Effector CD8-positive, alpha-beta T cell (primary cell): ENCODE measurements at places on chromosomes 16 and 17.

- no peak for DNase-seq
Observed at GRCh38 chr17:57536289-57536688, 208.8 kb downstream of the CCDC182 start.

DNA sequence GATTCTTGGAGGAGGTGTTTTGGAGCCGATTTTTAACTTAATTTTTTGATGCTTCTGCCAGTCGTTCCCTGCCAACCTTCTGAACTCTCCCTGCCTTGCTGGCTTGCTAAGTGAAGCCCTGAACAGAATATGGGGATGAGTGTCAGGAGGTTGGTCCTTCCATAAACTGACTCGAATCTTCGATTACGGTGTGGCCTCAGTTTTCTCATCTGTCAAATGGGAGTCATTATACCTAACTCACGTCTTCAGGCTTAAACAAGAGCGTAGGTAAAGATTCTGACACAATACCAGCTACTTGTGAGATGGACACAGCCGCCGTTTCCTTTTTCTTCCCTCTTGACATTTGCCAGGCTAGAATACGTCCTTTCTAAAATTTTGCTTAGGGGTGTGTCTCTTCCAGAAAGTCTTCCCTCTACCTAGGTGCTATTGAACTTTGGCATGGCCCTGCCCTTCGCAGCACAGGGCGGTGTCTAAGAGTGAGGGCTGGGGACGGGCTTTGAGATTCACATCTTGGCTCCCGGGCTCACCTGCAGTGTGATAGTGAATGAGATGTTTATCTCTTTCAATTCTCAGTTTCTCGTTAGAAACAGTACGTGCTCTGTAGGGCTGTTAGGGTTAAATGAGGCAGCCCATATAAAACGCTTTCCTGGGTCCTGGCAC, 190.6 kb upstream of the SDK2 start:
- DNase-seq: no peak

GRCh38 chr17:31830971-31831858, 27.8 kb downstream of the COPRS start:
- DNase-seq: no peak

- no peak for DNase-seq
Observed at GRCh38 chr16:83581994-83582747, 225.6 kb upstream of the HSBP1 start.

DNA sequence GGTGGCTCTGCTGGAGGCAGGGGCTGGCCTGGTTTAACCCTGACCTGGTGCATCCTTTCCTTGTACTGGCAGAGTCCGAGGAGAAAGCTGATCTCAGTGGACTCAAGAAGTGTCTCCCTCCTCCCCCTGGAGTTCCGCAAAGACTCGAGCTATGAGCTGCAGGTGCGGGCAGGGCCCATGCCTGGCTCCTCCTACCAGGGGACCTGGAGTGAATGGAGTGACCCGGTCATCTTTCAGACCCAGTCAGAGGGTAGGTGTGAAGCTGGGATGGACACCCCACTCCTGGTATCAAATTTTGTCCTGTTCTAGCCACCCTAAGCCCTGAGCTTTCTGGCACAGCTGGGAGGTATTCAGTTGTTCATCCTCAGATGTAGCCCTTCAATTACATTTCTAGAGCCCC, 42.5 kb downstream of the IL21R start:
- no peak for DNase-seq

GRCh38 chr16:88526008-88526905, 43.9 kb upstream of the ZC3H18 start:
- DNase-seq: no peak

- DNase-seq: no peak
Observed at GRCh38 chr17:2799653-2800052, 3.4 kb downstream of the RAP1GAP2 start.

DNA sequence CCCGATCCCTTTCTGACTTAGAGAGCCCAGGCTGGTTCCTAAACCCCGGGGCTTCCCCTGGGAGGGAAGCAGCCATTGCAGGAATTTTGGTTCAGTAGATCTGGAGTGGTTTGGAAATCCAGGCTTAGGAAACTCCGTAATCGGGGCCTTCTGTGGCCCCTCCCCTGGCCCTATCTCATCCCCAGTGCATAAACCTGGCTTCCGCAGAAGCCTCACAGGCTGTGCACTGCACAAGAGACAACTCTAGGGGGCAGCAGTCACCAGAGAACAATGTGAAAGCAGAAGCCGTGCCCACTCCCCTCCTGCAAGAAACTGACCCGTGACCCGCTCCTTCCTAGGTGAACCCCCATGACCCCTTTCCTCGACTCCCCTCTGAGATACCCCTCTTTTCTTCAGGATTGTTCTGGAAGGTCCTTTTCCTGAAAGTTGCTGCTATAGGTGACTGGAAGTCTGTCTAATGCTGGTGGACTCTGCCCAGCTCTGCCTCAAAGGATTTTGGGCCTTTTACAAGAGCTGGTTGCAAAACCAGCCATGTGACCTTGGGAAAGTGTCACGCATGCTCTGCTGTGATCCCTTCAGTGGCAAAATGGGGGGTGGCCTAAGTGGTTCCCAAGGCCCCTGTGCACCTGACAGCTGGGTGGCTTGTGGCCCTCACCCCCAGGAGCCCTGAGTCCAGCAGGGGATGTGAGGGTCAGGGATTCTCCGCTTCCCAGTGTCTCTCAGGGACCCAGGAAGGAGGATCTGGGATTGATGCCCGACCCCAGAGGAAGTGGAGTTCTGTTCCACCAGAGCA, 14.4 kb downstream of the GUCY2D start:
- no peak for DNase-seq

- DNase-seq: no peak
Observed at GRCh38 chr17:55456307-55457240, 34.9 kb upstream of the MMD start.

DNA sequence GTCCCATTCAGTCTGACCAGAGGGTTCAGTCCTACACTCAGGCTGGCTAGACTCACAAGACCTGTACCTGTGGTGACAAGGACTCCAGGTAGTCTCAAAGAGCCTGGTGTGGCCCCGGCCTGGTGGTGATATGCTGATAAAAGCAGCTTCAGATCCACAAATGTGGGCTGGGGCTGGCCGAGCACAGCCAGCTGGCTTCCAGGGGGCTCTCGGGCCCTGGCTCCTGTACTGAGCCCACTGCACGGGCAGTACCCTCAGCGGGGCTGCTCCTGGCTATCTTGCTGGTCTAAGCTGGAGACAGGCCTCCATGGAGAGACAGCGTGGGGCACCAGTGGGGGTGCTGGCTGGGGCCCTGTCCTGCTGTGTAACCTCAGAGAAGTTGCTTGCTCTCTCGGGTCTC, 4.3 kb downstream of the SMIM5 start:
- no peak for DNase-seq

- no peak for DNase-seq
Observed at GRCh38 chr17:19800571-19800970, 52.5 kb upstream of the ALDH3A1 start.

GRCh38 chr17:8872036-8872704, 4.7 kb upstream of the PIK3R6 start:
- no peak for DNase-seq

DNA sequence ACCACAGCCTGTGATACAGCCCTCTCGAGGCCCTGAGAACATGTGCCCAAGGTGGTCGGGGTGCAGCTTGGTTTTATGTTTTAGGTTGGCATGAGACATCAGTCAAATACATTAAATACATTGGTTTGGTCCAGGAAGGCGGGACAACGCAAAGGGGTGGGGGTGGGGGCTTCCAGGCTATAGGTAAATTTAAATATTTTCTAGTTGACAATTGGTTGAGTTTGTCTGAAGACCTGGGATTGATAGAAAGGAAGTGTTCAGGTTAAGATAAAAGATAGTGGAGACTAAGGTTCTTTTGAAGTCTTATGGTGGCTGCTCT, 1.2 kb upstream of the ZKSCAN2 start:
- DNase-seq: no peak

DNA sequence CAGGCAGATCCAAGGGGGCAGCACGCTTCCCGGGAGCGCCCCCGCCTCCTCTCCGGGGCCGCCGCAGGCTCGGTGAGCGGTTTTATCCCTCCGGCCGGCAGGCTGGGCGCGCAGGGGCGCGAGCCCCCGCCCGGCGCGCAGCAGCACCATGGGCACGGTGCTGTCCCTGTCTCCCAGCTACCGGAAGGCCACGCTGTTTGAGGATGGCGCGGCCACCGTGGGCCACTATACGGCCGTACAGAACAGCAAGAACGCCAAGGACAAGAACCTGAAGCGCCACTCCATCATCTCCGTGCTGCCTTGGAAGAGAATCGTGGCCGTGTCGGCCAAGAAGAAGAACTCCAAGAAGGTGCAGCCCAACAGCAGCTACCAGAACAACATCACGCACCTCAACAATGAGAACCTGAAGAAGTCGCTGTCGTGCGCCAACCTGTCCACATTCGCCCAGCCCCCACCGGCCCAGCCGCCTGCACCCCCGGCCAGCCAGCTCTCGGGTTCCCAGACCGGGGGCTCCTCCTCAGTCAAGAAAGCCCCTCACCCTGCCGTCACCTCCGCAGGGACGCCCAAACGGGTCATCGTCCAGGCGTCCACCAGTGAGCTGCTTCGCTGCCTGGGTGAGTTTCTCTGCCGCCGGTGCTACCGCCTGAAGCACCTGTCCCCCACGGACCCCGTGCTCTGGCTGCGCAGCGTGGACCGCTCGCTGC, 832 bp downstream of the CDK5R1 start:
- no peak for DNase-seq

GRCh38 chr16:49688036-49688697, 167.7 kb downstream of the ZNF423 start:
- DNase-seq: no peak

GRCh38 chr16:81846105-81846504, 67.0 kb downstream of the PLCG2 start:
- no peak for DNase-seq

- no peak for DNase-seq
Observed at GRCh38 chr16:23504453-23505179, 5.7 kb downstream of the GGA2 start.

DNA sequence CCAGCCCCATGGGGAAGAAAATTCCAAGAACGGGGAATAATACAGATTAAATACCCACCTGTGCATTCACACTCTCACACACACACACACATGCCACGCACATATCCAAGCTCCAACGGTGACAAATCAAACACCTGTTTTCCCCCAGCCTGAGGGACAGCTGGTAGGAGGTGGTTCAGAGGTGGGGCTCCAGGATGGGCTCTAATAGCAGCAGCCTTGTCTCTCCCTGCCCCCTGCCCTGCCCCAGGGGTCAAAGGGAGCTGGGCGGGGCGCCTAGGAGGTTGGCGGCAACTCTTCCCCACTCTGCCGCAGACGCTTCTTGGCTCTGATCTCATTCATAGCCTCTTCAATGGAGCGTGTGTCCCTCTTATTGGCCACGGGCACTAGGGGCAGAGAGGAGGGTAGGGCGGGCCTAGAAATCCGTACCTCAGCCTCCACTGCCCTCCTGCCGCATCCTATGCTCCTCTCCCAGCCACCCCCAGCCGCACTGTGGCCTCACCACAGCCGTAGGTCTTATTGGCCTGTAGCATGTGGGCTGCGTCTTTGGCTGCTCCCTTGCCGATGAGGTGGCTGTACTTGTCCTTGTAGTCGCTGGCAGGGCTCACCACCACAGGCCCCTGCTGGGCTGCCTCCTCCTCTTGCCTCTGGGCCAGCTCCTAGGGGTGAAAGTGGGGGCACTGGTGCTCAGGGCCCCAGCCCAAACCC, 8.2 kb downstream of the SPAG7 start:
- DNase-seq: no peak

DNA sequence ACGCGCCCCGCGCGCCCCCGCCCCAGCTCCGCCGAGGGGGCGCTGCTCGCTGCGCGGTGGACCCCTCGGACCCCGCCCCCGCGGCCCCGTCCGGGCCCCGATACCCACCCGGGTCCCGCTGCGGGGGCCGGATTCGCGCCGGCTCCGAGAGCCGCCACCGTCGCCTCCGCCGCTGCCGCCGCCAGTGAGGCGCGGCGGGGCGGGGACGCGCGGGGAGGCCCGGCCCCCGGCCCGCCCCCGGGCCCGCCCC, at the start of gene TBC1D16:
TSS of gene TBC1D16 (minus strand) at position 186 of the 250 bp plus-strand sequence. CDS start 22,325 bp downstream, outside the sequence.
- DNase-seq: no peak
